ENCODE measurements at places on chromosomes 12 and 14.

- DNase-seq: no peak
Observed at GRCh38 chr12:85662207-85662602, 174.0 kb downstream of the RASSF9 start.

DNA sequence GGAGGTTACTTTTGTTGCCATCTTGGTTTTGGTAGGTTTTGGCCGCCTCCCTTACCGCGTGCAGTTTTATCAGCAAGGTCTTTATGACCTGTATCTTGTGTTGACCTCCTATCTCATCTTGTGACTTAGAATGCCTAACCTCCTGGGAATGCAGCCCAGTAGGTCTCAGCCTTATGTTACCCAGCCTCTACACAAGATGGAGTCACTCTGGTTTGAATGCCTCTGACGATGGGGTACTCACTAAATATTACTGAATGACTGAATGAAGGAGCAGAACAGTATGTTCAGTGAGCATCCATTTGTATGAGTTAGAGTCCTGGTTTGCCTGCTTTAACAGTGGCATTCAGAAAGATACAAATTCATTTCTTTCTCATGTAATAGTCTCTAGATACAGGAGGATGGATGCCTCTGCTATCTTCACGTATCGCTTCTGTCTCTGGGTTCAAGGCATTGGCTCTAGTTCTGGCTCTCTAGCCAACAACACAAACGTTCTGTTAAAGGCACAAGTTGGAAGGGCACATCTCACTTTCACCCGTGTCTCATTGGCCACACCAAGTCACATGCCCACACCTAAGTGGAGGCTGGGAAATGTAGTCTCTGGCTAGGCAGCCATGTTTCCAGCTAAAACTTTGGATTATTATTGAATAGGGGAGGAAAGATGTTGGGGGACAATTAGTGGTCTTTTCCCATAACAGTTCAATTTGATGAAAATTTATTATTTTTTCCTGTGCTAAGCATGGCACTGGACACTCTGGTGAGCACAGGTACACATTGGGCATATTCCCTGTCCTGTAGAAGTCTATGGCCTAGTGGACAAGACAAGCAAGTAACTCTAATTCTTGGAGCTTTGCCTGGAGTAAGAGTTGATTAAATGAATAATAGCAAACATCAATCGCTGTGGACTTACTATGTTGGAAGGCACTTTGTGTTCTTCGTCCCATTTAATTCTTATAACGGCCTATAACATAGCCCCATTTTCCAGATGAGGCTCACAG lies 75.2 kb upstream of the RPH3A start:
- DNase-seq: peak; percentile 10

- no peak for DNase-seq
Observed at GRCh38 chr12:57611827-57612710, 834 bp downstream of the ARHGEF25 start.

GRCh38 chr14:87799400-87799799 lies 193.6 kb downstream of the GALC start:
- DNase-seq: no peak

GRCh38 chr14:30240685-30241084 lies 313.0 kb upstream of the PRKD1 start:
- DNase-seq: no peak

DNA sequence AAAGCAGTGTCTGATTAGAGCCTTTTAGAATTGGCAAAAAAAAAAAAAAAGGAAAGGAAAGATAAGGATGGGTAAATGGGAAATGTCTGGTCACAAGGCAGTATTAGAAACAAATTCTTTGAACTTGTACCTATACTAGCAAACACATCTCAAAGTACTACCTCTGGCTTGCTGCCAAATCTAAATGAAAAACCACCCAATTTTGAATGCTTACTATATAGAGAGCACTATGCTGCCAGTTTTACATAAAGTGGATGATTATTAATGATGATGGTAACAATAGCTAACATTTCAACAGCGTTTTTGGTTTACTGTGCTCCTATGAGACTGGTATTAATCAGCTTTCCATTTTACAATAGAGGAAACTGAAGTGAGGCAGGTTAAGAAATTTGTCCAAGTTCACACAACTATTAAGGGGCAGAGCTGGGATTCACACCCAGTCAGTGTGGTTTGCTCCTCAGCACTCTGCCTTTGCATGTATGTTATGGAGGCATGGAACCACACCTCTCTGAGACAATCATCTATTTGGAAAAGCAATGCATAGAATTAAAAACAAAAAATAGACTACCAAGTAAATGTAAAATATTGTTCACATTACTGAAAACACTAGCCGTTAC lies 34.2 kb downstream of the ATP2B1 start:
- no peak for DNase-seq

DNA sequence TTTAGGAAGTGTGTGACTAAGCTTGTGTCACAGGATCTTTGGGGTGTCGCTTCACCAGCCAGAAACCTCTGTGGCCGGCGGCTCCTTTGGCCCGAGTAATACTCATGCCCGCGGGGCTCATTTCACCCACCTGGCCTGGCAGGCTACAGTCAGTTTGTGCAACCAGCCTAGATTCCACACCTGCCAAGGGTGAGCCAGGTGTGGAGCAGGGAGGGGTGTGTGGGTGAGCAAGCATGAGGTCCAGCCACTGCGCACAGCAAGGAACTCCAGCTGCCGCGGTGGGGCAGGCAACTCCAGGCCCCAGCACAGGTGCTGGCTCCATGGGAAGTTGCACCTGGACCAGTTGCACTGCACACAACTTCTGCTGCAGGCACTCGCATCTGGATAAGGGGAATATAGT lies 462.3 kb upstream of the LRFN5 start:
- DNase-seq: no peak

- DNase-seq: peak; percentile 69
Observed at GRCh38 chr14:92690171-92691011, 58.0 kb downstream of the LGMN start.

- DNase-seq: no peak
Observed at GRCh38 chr12:47200446-47200845, 120.7 kb upstream of the AMIGO2 start.

DNA sequence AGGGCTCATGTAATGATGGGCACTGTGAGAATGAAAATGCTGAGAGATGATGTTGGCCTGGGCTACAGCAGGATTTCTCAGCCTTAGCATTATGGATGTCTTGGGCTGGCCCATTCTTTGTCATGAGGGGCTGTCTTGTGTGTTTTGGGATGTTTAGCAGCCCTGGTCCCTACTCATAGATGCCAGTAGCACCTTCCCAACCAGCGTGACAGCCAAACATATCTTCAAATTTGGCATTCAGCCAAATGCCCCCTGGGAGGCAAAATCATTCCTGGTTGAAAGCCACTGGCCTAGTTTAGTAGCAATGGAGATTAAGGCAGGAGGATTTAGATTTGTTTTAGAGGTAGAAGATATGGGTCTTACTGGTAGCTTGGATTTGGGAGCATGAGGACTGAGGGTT lies 26.6 kb downstream of the UBE3B start:
- DNase-seq: no peak

GRCh38 chr14:42950363-42950762 lies 1343.7 kb downstream of the LRFN5 start:
- DNase-seq: no peak

GRCh38 chr14:35406506-35407305 lies 2.2 kb upstream of the NFKBIA start:
- DNase-seq: peak; percentile 89

GRCh38 chr14:64114166-64114565 lies 180.0 kb downstream of the ESR2 start:
- DNase-seq: no peak
